Stimulated activated CD8-positive, alpha-beta memory T cell treated with anti-CD3 and anti-CD28 coated beads, Interleukin-2, amount 100 ng/mL, for 1 hour (primary cell): ENCODE measurements at places on chromosomes 7 and 10.

DNA sequence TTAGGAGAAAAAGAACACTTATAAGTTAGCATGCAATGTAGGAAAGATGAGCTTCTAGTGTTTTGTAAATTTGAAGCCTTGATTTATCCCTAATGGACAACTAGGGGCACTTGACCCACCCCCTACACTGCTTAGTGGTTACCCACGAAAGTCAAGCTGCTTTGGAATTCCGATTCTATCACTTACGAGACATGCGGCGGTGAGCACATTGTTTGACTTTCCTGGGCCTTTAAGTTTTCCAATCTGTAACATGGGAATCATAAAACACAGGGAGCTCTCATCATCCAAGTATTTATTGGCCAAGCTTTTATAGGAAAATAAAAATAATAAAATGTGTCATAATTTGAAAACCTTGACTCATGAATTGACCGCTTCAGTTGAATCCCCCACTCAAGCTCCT, 78.7 kb upstream of the PDK4 start:
- no peak for DNase-seq

GRCh38 chr10:88848499-88848898, 3.1 kb downstream of the ANKRD22 start:
- DNase-seq, result no peak

- DNase-seq, result no peak
These were observed 76.2 kb downstream of the AHR start for GRCh38 chr7:17374654-17375053.

DNA sequence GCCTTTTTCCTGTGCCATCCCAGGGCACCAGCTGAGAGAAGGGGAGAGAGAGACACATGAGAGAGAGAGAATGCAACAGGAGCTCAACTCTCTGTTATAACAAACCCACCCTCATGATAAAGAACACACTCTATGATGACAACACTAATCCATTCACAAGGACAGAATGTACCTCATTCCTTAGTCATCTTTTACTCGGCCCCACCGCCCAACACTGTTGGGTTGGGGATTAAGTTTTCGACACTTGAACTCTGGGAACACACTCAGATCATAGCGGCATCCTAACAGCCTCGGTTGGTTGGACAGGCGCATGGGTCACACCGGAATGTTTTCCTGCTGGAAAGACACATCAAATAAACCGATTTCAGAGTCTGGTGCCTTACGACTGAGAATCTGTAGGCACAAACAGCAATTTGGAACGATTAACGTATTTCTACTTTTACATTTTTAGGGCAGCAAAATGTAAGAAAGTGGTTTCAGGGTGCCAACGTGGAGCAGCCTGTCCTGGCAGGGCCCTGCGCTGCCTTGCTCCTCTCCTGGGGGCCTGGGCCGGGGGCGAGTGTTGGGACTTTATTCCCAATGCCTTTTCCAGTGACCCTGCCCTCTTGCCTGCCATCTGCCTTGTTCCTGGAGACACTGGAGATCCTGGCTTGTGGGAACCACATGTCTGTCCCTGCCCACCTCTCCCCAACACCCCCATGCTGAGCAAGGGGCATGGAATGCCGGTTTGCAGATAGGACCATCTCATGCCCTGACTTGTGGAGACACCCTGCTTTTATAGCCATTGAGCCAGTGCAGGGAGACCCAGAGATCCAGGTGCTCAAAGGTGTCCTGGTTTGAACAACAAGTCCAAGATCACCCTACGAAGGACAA, 287.0 kb downstream of the TCERG1L start:
- no peak for DNase-seq

DNA sequence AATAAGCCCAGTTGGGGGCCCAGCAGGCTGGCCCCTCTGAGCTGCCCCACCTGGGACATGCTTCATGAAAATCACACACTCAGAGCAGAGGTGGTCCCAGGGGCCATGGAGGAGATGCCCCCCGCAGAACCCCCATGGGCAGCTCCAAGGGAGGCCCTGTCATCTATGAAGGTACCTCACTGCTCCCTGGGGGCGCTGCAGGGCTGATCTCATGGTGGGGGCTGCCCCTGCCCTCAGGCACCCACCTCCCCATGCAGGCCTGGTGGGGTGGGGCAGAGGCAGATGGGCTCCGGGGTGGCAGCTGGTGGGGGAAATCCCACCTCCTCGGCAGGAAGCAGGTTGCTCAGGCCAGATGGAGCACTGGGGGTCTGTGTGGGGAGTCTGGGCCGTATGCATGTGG, 60.5 kb downstream of the YKT6 start:
- no peak for DNase-seq

GRCh38 chr7:111671927-111672326, 109.6 kb upstream of the IMMP2L start:
- no peak for DNase-seq

GRCh38 chr10:131082991-131083481, 228.5 kb downstream of the TCERG1L start:
- no peak for DNase-seq

- no peak for DNase-seq
These were observed 90.4 kb downstream of the C10orf105 start for GRCh38 chr10:71629131-71629530.

DNA sequence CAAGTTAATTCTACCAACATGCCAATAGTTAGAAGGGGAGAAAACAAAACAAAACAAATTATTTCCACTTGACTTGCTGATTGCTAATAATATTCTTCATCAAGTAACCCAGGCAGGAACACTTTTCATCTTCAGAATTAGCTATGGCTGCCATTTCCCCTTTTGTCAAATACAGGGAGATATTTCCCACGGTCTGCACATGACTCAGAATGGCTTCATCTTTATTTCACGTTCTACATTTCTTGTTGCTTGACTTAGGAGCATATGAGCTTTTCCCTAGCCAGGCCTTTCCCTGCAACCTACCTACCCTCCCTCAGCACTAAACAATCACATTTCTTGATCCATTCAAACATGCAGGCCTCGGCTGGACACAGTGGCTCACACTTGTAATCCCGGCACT, 6.5 kb downstream of the CPVL start:
- DNase-seq, result no peak

DNA sequence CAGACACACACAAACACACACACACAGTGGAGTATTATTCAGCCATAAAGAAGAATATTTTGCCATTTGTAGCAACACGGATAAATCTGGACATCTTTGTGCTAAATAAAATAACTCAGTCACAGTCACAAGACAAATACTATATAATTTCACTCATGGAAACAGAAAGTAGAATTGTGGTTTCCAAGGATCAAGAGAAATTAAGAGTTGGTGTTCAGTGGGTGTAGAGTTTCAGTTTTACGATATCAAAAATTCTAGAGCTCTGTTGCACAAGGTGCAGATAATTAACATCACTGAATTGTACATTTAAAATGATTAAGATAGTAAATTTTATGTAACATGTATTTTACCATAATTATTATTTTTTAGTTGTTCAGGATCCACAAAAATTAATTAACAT, 1235.0 kb downstream of the XPNPEP1 start:
- no peak for DNase-seq

DNA sequence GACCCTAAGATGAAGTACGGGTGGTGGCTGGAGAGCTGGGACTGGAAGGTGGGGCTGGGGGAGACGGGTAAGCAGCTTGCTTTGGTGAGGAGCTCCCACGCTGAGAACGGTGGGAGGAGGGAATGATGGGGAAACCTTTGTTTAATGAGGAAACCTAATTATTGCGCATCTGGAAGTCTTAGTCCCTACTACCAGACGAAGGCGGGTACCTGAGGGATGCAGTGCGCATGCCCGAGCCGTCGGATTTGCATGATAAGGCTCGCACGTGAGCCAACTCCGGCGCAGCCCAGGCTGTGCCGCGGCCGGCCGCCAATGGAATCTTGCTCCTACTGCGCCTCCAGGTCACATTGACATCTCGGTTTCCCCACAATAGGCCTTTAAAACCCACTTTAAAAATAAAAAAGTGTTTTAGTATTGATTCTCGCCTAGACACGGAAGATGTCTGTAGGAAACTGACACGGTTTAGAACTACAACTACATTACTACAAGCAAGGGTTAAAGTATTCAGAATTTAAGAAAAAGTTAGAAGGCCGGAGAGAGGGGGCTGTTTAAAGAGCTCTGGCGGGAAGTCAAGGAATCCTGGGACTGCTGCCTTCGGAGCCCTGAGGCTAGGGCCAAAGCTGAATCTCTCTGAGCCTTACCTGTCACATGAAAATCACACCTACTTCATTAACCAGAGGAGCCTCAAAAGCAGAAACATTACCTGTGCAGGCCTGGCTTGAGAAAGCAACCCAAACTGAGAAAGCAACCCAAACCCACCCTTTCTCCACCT, 12.1 kb upstream of the DLX6 start:
- no peak for DNase-seq
